ENCODE measurements at places on chromosomes 4 and X.

- no peak for DNase-seq
Measured at GRCh38 chrX:53321230-53321942, 40.0 kb upstream of the IQSEC2 start.

- no peak for DNase-seq
Measured at GRCh38 chrX:63128509-63128908, 222.6 kb downstream of the SPIN4 start.

GRCh38 chrX:27565992-27566391 is 24.2 kb upstream of the DCAF8L2 start:
- no peak for DNase-seq

GRCh38 chrX:17758382-17758781 is 21.1 kb downstream of the SCML1 start:
- no peak for DNase-seq

GRCh38 chr4:172489861-172490260 is 676.7 kb downstream of the GALNTL6 start:
- DNase-seq = no peak

GRCh38 chrX:49202022-49202421 is 2.0 kb upstream of the SYP start:
- DNase-seq = no peak

DNA sequence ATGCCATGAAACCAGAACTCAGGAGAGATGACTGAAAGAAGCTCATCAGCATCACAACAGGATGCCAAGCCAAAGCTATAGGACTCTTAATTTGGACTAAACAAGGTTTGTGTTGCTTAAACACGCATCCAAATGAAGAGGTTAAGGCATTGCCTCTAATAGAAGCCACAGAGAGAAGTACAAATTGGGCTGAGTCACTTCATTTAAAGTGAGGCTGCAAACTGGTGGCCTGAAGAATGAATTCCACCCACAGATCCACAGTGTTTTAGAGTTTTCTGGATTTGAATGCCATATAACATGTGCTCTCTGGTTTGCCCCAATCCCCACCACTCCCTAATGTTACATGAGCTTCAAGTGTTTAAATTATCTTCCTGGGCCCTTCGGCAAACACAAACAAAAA is 103.5 kb downstream of the FIP1L1 start:
- DNase-seq = no peak

DNA sequence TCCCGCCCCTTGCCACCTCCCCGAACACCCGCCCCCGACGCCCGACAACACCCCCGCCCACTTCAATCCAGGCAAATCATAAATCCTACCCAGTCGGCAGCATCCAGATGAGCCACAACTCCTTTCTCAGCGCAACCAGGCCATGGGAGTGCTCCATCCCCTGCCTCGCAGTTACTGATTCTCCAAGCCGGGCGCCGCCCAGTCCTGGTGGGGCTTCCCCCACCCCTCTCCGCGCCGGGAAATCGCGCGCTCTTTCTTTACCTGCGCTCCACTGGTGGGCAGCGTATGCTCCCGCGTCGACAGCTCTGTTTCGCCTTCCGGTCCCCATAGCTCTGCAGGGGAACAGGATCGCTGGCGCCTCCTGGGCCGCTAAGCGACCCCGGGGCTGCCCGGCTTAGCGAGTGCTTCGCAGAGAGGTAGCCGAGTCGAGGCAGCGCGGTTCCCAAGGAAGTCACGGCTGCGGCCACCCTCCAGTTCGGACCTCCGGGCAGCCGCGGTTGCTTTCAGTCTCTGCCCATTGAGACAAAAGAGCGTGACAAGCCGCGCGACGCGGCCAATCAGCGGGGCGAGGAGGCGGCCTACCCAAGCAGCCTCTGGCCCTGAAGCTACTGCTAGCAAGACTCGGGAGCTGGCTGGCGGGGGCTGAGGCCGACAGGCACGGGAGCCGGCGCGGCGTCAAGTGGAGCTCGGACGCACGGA is 43.7 kb upstream of the TMSB15B start:
- peak; percentile 65 for DNase-seq

DNA sequence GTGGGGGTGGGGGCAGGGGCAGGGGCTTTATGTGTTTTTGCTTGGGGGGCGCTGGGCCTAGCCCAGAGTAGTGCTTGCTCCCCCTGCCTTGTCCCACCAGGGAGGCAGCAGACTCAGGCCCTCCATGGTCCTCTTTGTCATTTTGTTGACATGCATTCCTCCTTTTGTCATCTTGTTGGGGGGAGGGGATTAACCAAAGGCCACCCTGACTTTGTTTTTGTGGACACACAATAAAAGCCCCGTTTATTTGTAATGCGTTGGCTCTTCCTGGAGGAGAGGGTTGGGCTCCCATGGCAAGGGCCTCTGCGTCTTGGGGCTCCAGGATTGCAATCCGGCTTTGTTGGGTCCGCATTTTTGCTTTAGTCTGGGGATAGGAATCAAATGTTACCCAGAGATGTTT is 2.2 kb downstream of the EMD start:
- no peak for DNase-seq

- DNase-seq = no peak
Measured at GRCh38 chr4:156594624-156595023, 377.0 kb downstream of the PDGFC start.

- DNase-seq = no peak
Measured at GRCh38 chr4:1509366-1509765, 103.1 kb upstream of the NKX1-1 start.

GRCh38 chr4:141240671-141241070 is 20.0 kb downstream of the ZNF330 start:
- DNase-seq = no peak

DNA sequence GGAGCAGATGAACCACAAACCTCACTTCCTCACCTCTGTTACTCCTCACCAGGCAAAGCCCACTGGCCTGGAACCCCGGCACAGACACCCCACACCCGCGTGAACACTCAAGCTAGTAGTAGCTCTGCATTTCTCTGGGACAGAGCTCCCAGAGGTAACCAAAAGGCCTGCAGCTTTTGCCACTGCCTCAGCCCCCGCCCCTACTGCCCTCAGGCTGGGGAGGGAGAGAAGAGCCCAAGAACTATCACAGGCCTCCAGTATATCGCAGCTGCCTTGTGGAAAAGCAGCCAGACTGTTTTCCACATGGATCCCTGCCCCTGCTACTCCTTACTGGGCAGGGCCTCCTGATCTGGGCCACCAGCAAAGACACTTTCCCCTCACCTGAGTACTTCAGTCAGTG is 728.7 kb upstream of the ACTRT1 start:
- DNase-seq = no peak

DNA sequence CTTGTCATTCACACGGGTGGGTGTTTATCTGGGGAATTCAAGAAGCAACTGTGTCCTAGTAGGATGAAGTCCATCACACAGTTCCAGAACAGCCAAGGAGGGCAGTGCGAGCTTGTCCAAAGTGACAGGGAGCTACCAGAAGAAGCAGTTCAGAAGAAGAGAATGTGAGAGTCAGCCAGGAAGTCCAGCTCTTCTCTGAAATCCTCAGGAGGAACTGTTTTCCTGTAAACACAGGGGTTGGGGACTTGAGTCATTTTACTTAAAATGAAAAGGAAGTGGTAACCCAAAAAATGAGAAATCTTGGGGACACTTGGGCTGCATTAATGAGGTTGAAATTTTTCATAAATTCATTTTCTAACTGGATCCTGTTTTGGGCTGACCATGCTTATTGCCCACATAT is 8.2 kb upstream of the TLR10 start:
- DNase-seq = no peak

GRCh38 chrX:111086591-111087006 is 9.4 kb upstream of the PAK3 start:
- peak; percentile 11 for DNase-seq

DNA sequence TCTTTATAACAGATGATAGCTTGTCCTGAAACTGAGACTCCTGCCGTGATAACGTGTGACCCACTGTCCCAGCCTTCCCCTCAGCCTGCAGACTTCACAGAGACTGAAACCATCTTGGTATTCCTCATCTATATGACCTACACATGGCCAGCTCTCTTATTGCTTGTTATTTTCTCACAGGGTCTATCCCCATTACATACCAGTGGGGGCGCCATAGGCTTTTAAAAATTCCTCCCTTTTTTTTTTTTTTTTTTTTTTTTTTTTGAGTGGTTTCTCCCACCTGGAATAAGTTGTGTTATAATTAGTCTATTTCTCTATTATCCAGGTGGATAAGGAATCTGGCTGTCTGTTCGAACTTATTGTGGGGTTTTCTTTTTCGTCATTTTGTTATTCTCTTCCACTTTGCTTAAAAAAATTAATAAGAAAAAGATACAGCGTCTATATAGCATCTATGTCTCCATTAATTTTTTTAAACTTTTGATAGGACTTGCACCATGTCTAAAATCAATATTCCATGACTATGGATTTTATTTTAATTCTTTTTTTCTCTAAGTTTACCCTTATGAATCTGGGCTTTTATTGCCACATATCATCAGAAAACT is 47.2 kb downstream of the GYG2 start:
- DNase-seq = no peak

GRCh38 chr4:66704243-66704642 is 841.1 kb downstream of the CENPC start:
- DNase-seq = no peak

- no peak for DNase-seq
Measured at GRCh38 chrX:135383249-135383648, 38.5 kb upstream of the SMIM10L2A start.

- no peak for DNase-seq
Measured at GRCh38 chr4:23091711-23092110, 399.0 kb downstream of the GBA3 start.

DNA sequence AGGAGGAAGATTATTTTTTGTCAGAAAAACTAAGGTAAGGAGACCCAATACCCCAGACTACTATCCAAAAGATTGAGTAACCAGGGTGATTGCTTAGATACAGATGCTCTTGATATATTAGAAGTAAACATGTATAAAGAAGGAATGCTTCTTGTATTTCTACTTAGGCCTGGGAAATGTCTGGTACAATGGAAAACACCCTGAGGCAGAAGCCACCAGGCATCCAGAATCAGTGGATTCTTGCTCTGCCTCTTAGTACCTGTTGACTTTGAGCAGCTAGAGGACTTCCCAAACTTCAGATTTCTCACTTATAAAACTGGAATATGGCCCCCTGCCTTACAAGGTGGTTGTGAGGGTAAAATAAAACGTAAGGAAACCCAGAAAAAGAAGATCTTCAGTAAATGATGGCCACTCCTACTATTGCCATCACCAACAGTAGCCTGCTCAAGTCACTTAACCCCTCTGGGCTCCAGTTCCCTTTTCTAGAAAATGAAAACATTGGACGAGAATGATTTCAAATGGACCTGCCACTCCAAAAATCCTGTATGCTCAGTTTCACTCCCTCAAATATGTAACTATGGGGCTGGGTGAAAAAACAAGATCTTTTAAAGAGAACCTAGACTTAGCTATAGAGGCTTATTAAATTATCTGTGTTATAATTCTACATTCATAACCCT is 56.6 kb downstream of the AMELX start:
- no peak for DNase-seq

GRCh38 chr4:1962980-1963379 is 45.8 kb downstream of the NELFA start:
- DNase-seq = no peak

GRCh38 chr4:113834298-113834697 is 72.8 kb upstream of the CAMK2D start:
- DNase-seq = no peak

GRCh38 chr4:56326363-56326762 is 60.9 kb downstream of the AASDH start:
- DNase-seq = no peak

DNA sequence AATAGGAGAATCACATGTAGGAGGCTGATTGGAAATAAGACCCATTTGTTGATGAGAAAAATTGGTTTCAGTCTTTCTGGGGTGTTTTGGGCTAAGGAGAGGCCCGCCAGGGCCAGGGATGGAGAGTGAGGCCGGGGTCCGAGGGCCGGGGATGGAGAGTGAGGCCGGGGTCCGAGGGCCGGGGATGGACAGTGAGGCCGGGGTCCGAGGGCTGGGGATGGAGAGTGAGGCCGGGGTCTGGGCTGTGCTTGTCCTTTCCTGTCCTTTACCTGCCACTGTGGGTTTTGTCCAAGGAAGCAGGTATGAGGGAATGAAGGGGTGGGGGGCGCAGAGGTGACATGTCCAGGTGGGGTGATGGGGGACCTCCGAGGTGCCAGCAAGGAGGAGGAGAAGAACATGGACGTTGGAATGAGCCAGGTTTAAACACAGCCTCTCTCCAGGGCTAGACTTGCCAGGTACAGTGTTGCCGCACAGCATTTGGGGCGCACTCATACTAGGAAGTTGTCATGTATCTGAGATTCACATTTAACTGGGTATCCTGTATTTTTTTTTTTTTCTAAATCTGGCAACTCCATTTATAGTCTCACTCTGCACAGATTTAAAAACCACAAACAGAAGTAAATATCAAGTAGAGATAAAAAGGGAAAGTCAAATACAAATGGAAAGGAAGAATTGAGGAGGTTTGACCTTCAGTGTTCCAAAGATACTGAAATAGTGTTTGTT is 8.8 kb downstream of the RGS12 start:
- DNase-seq = no peak

GRCh38 chr4:47791965-47792364 is 45.9 kb downstream of the CORIN start:
- no peak for DNase-seq

All from neuronal stem cell (in vitro differentiated cells).